ENCODE measurements at places on chromosomes 7 and 10.

GRCh38 chr7:95421000-95421846 is 13.6 kb downstream of the PON2 start:
- no peak for DNase-seq

GRCh38 chr7:1902231-1902855 is 232.3 kb downstream of the ELFN1 start:
- DNase-seq, result no peak

GRCh38 chr7:135493362-135493761 is 16.5 kb downstream of the CNOT4 start:
- no peak for DNase-seq

DNA sequence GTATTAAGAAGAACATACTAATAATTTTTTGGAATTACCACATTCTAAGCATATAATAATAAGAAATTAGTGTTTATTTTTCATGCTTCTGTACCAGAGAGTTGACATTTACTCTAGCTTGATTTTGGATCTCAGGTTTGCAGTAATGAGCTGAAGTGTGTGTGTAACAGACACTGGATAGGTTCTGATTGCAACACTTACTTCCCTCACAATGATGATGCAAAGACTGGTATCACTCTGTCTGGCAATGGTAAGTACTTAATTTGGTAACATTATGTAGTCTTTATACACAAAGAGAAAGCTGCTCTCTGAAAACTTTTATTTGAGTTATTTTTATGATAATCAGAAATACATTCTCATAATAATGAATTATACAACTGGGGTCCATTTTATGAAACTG is 54.1 kb downstream of the SRI start:
- no peak for DNase-seq

GRCh38 chr10:70368774-70369482 is 13.5 kb downstream of the LRRC20 start:
- no peak for DNase-seq

DNA sequence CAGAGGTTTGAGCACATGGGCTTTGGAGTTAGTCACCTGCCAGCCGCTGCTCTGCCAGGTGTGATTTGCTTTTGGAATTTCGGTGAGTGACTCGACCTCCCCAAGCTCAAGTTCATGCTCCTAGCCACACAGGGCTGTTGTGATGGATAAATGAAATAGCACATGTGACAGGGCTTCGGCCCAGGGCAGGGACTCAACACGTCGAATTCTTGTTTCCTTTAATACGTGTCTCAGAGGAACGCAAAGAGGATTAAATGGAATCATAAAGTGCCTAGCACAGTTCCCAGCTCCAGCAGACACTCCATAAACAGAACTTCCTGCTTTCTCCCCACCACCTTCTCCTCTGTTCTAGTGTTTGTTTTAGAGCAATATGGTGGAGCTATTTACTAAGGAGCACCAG is 88.3 kb upstream of the CHST15 start:
- no peak for DNase-seq

DNA sequence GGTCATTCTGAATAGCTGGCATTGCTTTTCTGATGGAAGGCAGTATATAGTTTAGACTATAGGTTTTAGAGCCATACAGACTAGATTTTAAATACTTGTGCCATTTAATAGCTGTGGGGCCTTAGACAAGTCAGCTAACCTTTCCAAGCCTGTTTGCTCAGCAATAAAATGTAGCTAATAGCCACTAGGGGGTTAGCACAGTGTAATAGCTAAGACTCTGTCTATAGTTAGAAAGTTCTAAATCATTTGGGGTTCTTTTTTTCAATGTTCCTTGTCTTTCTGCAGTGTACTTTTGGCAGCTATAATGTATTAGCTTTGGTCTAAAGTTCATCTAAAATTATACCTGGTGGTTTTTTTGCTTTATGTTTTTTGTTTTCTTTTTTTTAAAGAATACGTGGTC is 7.5 kb upstream of the KIFBP start:
- no peak for DNase-seq

DNA sequence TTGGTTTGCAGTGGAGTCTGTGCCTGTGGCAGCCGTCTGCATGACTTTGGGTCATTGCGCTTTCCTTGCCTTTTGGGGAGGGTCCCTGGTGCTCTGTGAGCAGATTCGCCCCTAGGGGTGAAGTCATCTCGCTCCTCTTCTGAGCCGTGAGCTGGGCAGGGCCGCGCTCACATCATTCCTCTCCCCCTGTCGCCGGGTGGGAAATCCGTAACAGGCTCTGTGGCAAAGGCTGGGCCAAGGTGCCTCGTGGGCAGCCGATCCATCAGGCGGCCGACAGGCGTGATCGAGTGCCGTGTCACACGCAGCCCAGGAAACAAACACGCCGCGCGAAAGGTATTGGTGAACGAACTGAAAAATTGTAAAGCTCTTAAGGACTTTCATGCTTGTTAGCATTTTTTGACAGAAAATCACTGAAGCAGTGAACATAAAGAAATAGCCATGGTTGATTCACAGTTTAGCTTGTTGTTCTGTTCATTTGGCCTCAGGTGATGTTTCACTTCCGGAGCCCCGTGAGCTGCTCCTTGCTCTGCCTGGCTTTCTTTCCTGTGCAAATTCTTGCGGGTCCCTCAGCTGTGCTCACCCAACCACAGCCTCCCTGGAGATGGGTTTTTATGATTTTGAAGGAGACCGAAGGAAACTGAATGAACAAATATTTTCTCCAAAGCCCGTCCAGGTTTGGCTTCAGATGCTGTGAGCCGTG is 122.1 kb downstream of the NKX6-2 start:
- DNase-seq, result no peak

GRCh38 chr10:101061624-101062231 is at the start of gene KAZALD1:
Gene KAZALD1 (plus strand): TSS chr10:101061989. CDS start chr10:101062593, 604 bp downstream.
- DNase-seq, result no peak

DNA sequence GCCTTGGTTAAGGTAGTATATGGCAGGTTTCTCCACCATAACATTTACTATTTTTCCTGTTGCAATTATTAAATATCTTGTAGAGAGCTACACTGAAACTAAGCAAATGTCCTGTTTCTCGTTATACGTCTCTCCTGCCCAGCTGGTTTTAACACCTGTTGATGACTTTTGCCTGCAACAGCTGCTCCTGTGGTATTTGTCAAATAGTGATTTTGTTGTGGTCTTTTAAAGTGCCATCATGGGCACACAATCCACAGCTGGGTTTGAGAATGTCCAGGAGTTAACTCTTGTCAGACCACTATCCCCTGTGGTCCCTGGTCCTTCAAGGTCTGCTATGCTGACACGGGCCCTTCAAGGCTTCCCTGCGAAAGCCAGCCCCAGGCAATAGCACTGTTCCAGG is 24.9 kb upstream of the SEC61G start:
- no peak for DNase-seq

GRCh38 chr7:38463277-38464225 is 167.6 kb downstream of the AMPH start:
- DNase-seq, result no peak

DNA sequence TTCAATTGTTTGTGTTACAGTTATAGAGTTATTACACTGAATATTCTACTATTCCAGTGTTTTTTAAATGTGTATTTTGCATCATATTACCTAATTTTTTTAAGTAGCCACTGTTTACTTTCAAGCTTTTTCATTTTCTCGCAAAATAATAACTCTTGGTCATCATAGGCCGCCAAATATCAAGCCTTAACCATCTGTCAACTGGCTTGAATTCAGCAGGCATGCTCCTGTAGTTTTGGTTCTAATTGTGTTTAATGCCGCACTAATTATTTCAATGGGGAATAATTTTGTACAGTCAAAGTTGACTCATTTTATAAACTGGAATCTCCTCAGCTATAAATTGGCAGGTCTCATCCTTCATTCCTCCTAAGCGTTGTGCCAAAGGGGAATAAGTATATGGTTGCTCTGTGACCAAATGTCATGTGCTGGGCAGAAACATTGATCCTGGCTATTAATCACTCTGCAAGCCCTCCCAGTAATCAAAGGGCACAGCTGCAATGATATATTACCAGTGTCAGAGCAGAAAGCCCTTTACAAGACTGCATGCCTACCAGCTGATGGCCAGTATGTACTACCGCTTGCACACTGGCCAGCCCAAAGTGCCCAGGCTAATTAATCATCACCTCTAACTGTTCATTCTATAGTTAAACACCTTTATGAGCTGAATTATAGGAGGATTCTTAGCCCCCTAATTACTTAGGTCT is 74.8 kb downstream of the SKAP2 start:
- no peak for DNase-seq

- no peak for DNase-seq
These were observed 2.0 kb downstream of the OAT start for GRCh38 chr10:124416733-124417132.

- no peak for DNase-seq
These were observed 385.8 kb upstream of the KLF6 start for GRCh38 chr10:4170633-4171314.

- no peak for DNase-seq
These were observed 9.2 kb upstream of the SFRP5 start for GRCh38 chr10:97780841-97781617.

DNA sequence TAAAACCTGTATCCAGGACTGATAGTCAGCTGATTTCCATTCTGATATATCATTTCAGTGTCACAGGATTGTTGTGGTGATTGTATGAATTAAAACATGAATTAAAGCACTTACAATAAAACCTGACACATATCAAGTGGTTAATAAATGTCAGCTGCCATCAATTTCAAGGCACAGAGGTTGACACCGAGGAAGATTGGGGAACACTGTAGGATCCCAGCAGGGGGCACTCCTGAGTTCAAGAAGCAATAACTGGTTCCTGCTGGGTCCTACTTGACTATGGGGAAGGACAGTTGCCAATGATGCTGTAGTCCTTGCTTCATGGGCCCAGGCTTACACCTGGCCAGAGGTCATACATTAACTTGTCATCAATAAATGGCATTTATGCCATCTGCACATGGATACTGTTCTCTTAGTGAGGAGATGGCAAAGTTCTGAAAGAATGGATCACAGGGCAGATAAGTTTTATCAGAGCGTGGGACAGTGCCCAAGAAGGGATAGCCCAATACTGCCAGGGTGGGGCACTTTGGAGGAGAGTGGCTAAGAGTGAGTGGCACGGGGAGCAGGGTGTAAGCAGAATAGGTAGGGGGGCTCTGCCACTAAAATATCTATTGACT is 24.1 kb downstream of the FZD1 start:
- no peak for DNase-seq

DNA sequence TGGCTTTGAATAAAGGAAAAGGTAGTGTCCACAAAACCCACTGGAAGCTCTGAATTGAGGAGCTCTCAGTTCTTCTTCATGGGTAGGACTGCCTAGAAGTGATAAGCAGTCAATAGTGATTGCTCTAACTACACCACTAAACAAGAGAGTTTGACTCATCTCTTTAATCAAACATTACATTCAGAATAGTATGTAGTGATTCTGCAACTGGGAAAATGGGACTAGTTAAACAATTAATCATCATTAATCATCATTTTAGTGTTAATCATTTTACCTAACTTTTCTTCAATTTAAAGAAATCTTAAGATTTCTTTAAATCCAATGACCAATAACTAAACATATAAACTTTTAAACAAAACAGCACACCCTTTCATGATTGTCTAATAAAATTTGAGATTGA is 484.0 kb upstream of the FZD8 start:
- DNase-seq, result no peak

GRCh38 chr7:131105294-131105798 is 222.3 kb upstream of the MKLN1 start:
- DNase-seq, result no peak

GRCh38 chr10:54318470-54318869 is 482.6 kb downstream of the PCDH15 start:
- DNase-seq, result no peak

DNA sequence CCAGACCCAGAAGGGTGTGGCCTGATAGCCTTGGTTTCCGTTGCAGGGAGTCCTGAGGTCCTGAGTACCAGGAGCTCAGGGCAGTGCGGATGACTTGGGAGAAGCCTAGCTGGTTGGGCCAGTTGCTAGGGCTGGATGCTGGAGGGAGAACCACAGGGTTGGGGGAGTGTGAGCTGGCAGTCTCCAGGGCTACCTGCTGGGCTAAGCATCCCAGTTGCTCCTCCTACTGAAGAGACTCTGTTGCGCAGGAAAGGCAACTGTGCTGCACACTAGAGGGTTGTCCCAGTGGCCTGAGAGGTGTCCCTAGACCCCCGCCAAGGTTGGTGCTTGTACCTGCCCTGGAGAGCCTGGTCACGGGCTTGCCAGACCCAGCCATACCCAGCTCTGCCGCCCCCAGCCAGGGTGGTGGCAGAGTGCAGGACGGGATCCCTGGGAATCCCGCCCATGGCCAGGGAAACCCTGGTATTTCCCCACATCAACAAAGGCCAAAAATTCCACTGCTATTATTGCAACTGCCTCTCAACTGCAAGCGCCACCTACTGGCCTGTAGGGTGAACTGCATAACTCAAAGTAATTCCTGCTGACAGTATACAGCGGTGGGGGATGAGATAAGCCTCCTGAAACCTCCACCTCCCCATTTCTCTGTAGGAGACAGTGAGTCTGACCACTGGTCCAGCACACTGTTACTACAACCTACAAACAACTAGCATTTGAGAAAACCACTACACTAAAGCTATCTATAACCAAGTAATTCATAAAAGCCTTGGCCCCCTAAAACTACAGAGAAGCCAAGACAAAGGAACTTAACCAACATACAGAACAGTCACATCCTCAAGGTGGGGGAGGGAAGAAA is 67.6 kb upstream of the DDC start:
- peak; percentile 51 for DNase-seq

DNA sequence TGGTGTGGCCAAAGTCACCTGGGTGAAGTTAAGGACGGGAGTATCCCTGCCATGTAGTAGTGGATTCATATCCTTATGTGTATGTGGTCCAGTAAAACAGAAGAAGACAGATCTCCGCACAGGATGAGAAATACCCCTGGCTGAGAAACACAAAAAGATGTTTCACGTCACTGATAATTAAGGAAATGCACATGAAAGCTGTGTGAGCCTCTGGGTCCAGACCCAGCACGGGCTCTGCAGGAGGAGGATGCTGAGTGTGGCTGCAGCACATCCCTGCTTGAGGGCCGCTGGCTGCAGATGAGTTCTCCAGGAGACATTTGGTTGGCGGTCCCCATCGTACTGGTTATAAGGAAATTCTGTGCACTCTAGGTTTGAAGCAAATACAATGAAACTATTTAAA is 8.2 kb upstream of the SUN1 start:
- no peak for DNase-seq

GRCh38 chr7:27179030-27179429 is 4.9 kb upstream of the HOXA10 start:
- DNase-seq, result no peak

GRCh38 chr10:1173091-1173490 is 116.9 kb downstream of the WDR37 start:
- DNase-seq, result no peak

DNA sequence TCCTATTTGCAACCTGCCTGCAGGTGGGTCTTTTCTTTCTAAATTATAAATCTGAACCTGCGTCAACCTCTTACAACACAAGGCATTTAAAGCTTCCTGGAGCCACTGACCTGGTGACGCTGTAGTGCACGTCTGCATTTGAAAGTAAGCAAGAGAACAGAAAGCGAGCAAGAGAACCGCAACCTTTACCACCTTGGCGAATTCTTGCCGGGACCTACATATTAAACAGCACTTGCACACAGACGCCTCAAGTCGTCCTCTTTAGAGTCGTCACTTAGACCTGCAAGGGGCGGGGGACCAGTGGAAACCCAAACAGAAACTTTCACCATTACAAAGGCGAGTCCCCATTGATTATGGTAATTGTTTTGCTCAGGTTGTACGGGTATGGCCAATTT is 9.5 kb downstream of the GLI3 start:
- DNase-seq, result no peak
